Thoracic aorta (tissue), 2 donors: ENCODE measurements at places on chromosomes 7 and 10. TPM values are rescaled to one million over a fixed set of nuclear protein-coding genes. Genes with fewer than 3 reads are reported as not detected.

RTKN2 gene
- total RNA-seq, result not detected

GRCh38 chr7:29652556-29652955 lies 88.9 kb downstream of the PRR15 start:
- DNase-seq, result no peak

- DNase-seq, result no peak
Observed at GRCh38 chr10:11532306-11532705, 79.1 kb downstream of the USP6NL start.

LBX1 gene
- not detected for total RNA-seq

- DNase-seq, result no peak
Observed at GRCh38 chr10:123535386-123535785, 130.8 kb upstream of the GPR26 start.

DNA sequence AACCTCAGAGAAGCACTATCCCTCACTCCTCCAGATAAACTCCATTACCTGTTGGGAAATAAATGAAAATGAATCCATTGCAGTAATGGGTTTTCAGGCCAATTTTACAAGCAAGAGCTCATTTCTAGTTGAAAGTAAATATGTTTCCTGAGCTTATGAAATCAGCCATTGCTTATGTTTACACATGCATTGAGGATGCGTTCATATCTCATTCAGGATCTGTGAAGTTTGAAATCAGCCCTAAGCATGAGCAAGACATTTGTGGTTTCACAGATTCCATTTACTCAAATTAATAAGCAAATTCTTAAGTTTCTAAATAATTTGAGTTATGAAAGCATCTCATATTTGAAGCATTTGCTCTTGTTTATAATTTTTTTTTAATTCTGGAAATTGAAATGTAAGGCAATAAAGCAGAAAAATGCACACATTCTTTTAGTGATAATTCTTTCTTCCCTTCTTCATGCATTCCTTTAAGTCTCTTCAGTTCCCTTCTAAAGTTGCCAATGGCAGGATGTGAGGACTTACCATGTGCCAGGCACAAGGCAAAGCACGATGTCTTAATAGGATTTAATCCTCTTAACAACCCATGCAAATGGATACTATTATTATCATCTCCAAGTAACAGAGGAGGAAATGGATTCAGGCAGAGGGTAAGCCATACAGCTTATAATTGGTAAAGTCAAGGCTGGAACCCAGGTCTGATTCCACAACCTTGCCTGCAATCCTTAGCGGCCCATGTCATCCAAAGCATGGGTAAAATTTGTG lies 35.0 kb upstream of the CTTNBP2 start:
- no peak for DNase-seq

- no peak for DNase-seq
Observed at GRCh38 chr10:133117036-133117687, 29.4 kb downstream of the ADGRA1 start.

GRCh38 chr10:73465978-73466726 lies 29.7 kb downstream of the PPP3CB start:
- DNase-seq, result no peak

- DNase-seq, result no peak
Observed at GRCh38 chr10:101903827-101904550, 60.4 kb upstream of the KCNIP2 start.

WNT8B gene
- not detected for total RNA-seq

KEL gene
- total RNA-seq, result not detected

DNA sequence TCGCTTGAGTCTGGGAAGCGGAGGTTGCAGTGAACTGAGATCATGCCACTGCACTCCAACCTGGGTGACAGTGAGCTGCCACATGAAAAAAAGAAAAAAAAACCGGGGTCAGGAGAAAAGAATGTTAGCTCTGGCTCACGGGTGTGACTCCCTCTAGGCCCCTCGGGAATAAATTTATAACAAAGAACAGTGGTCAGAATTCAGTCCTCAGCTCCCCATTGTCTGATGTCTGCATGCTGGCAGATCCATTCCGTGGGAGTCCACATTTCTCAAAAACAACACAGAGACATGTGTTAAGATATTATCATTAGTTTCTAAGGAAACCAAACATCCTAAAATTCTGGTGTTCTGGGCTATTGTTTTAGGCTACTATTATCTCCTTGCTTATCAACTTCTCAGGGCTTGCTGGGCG lies 90.6 kb downstream of the MARCHF5 start:
- DNase-seq, result no peak
